ENCODE measurements at places on chromosomes 3 and 15.

GRCh38 chr3:111794711-111795110, 64.4 kb upstream of the PHLDB2 start:
- no peak for DNase-seq

DNA sequence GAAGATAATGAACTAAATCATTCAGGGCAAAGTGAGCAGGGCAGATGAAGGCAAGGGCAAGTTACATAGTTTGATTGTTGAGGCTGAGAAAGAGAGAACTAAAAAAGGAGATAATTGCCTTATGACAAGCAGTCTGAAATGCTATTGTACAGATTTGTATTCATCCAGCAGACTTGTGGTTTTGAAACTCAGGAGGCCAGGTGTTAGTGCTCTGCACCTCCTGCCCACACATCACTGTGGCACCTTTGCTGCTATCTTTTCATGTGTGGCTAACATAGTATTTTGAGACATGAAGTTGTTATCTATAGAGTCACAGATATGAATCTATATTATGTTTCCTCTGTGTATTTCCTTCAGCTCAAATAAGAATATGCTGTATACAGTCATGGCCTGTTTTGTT, 24.3 kb upstream of the SUCLG2 start:
- peak; percentile 11 for DNase-seq

- no peak for DNase-seq
Observed at GRCh38 chr15:23514484-23514883, 51.0 kb upstream of the MKRN3 start.

DNA sequence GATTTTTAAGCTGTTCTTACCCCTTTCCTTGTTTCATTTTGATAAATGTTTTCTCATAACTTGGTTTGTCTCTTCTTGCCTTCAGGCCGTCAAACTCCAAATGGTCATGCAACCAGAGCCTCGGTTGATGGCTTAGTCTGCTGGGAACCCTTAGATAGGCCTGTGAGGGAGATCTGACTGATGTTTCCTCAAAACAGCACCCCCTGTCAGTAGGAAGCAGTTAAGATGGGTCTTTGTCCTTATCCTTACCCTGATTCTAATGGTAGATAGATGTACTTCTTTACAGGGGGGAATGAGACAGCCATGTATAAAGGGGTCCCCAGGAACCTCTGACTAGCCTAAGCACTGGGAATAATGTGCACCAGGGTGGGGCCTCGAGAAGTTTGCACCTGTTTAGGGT, 16.3 kb upstream of the OR5H1 start:
- no peak for DNase-seq

DNA sequence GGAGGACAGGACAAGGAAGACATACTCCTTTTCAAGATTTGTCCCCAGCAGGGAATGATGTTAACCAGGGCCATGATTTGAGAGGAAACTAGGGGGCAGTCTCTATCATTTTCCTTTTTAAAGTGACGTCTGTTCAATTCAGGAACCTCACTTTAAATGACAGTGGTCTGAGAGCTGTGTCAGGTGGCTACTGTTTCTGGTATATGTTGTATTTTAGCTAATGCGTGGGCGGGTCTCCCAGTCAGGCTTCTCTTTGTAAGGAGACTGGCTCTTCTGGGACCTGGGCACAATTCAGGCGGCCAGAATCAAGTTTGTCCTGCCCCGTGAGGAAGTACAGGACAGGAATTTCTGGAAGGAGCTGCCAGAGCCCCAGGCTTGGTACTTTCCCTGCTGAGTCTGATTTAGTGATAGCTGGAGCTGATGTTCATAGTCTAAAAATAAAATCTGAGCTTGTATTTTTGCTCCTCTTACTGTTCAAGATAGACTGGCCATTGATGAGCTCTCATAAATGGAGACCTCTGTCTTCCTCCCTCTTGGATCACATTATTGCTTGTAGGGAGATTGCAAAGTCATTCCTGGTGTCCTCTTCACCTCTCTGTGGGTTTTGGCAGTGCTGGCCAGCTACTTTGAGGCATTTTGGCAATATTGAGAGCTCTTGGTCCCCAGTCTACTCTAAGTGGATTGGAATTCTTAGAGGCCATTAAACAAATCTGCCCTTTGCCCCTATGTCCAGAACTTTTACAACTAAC, 25.6 kb downstream of the SQOR start:
- DNase-seq: no peak

DNA sequence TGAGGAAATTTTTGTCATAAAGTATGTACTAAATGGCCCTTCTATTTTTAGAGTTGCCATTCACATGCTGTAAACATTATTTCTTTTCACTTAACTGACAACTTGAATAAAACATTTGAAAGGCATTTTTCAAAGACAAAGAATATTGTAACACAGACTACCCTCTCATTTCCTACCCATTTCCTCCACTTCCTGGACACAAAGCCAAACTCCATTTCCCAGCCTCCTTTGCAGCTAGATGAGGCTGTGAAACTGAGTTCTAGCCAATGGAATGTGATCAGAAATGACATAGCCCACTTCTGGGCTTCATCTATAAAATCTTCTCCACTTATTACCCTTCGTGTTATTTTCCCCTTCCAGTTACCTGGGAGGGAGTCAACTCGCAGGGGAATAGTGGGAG, 288.9 kb upstream of the DPH6 start:
- no peak for DNase-seq

DNA sequence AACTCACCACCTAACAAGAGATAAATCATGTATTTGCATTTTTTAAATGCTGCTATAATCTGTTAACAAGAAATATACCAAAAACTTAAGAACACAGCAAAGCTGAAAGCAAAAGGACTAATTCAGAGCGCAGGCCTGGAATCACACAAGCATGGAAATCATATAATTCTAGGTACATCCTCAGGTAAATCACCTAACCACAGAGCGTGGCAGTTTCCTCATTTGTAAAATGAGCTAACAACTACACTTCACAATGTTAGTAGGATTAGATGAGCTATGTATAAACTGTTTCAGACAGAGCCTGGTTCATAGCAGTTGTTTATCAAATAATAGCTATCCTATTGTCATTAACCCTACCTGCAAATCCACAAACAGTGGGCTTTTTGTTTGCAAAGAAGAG, 146.4 kb downstream of the ERC2 start:
- DNase-seq: no peak

DNA sequence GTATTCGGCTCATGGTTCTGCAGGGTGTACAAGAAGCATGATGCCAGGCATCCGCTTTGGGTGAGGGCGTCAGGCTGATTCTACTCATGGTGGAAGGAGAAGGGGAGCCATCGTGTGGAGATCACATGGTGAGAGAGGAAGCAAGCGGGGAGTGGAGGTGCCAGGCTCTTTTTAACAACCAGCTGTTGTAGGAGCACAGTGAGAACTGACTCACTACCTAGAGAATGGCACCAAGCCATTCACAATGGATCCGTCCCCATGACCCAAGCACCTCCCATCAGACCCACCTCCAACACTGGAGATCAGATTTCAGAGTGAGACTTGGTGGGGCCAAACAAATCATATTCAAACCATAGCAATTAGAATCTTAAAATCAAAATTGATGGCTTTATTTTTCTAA, 259.8 kb upstream of the CTDSPL start:
- no peak for DNase-seq

DNA sequence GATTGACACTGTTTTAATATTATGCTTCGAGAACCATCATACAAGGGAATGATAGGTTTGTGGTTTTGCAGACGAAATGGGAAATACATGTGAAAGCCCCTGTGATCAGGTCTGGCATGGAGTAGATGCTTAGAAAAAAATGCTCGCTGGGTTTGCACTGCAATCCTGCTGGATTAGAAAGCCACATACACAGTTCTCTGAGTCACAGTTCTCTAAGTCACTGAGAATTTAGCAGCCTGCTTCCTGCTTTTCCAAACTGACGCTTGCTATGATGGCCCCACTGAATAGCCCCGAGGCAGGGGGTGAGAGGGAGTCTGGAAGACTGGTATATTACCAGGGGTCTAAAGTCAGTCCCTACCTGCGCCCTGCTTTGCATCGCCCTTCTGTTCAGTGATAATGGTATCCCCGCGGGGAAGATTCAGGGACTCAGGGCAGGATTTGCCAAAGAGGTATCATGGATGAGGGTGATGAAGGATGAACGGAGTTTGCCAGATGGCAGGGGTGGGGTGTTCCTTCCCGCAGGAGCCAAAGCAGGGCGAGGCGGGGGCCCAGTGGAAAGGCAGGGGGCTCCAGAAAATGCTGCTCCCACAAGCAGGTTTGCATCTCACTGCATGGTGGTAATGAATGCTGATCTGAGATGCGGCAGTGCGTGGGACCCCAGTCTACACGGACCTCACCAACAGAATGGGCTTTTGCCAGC, 82.3 kb downstream of the IQSEC1 start:
- no peak for DNase-seq

GRCh38 chr3:12336099-12336498, 47.2 kb downstream of the PPARG start:
- peak; percentile 11 for DNase-seq

DNA sequence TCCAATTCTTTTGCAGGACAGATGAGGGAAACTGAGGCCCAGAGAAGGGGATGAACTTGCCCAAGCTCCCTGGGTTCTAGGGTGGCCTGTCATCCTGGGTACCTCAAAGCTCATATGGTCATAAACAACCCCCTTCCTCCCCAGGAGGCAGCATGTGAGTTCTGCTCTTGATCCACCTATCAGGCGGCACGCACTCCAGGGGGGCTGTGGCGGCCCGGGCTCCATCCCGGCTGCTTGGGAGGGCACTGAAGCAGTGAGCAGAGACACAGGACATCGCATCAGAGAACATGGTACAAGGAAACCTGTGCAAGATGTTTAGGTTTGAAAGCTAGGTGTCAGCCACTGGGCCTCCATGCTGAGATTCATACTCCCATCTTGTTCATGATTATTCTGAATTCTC, 34.2 kb downstream of the CPN2 start:
- no peak for DNase-seq

- no peak for DNase-seq
Observed at GRCh38 chr15:78989701-78990240, 44.9 kb upstream of the CTSH start.

GRCh38 chr3:67109651-67110204, 111.6 kb downstream of the KBTBD8 start:
- DNase-seq: no peak

GRCh38 chr3:38507120-38507519, 11.0 kb downstream of the EXOG start:
- no peak for DNase-seq

DNA sequence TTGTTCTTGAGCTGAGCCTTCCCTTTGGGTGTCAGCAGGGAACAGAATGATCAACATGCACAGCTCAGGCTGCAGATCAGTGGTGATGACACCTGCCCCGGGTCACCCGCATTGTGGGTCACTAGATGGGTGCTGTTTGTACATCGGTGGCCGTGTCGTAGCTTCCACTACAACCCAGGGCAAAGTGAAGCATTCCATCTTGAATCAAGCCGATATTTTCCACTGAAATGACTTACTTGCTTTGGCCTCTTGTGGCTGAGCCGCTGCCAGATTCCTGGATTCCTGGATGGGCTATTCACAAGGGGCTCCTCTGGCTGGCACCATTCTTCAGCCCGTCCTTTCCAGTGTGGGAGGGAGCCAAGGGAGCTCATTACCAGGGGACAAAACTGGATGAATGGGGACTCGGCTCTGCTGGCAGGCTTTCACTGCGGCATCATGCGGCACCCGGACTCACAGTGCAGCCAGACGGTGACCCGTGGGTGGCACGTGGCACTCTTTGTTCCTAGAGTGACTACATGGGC, 65.6 kb downstream of the SLCO3A1 start:
- no peak for DNase-seq

- DNase-seq: no peak
Observed at GRCh38 chr3:139227165-139227564, 116.7 kb upstream of the MRPS22 start.

DNA sequence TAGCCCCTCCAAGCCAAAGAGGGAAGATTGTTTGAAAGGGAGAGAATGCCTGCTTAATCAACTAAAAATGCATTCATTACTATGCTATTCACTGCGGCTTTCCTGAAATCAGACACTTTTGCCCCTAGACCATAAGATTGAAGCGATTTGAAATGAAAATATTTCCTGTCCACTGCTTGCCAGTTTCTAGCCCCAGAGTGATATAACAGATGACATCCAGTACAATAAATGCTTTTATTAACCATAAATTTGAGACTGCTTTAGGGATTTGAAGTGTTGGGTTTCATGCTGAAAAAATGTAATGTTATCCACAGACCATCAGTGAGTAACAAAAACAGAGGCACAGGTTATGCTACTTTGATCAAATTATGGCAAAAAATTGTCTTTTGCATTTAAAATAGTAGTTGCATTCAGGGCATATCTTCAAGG, 14.1 kb downstream of the IL17RD start:
- DNase-seq: no peak

GRCh38 chr3:124401843-124402242, 328.4 kb upstream of the UMPS start:
- no peak for DNase-seq

DNA sequence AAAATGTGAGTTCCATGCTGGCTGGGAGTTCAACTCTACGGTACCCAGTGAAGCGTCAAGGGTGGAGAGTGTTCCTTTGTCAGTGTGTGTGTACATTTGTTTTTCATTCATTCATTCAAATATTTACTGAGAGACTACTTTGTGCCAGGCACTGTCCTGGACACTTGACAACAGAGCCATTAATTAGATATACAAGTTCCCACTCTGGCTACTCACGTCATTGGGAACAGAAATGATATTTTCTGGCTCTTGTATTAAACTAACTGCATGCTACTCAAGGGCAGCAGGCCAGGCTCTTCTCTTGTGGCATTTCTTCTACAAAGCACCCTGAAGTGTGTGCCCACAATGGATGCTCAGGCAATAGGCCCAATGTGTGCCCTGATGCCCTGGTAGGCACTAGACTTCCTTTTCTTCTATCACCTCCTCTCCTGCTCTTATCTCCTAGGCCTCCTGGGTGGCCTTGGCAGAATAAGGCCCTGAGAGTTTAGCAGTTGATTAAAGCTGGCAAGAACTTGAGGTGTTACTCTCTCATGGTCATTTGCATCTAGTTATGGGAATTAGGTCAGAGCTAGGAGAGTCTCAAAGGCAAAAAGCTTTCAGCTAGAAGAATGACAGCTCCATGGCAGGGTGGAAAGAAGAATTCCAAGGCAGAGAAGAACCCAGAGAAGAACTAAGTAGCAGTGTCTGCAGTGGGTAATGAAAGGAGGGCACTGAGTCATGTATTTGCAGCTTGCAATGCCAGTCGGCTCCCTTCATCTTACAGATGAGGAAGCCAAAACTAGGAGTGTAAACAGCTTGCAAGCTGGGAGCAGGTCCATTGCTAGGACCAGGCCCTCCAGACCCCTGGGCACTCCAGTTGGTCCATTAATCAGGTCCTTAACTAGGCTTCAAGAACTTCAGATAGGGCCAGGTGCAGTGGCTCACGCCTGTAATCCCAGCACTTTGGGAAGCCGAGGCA, 14.0 kb upstream of the SMAD3 start:
- DNase-seq: no peak

- DNase-seq: no peak
Observed at GRCh38 chr3:14787630-14788029, 31.1 kb upstream of the FGD5 start.

- DNase-seq: no peak
Observed at GRCh38 chr15:67472957-67473356, 48.0 kb upstream of the C15orf61 start.

DNA sequence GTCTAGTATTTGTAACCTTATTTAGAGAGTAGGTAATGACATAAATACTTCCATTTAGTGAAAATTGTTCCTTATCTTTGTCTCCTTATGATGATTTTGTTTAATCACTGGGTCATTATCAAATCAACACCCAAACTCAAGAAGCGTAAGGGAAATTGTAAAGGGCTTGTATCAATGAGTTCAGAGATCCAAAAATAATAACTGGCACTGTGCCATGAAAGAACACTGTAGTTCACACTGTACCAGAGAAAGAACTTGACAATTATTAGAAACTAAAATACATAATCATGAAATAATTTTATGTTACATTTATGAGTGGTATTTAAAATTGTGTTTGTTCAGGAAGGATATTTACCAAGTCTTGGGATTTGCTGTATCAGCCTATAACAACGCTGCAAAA, 895.4 kb downstream of the FHIT start:
- no peak for DNase-seq
